Stimulated activated CD4-positive, alpha-beta T cell treated with anti-CD3 and anti-CD28 coated beads, Interleukin-4, amount 100 ng/mL, for 4 hours (primary cell): ENCODE measurements at places on chromosomes 16 and 17.

DNA sequence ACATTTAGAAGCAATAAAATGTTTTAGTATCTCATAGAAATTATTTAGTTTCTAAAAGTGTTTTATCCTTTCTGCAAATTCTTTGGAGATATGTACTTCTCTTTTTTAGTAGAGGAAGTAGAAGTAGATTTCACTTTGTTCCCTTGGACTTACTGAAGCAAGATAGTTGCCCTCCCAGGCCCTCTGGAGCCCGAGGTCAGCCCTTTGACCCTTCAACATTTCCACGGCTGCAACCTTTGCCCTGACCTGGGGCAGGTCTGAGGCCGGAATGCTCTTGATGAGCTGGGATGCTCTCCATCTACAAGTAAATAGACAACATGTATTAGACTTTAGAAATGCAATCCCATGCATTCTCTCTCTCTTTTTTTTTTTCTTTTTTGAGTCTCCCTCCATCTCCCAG is 167.5 kb downstream of the CDK5R1 start:
- DNase-seq = no peak

- no peak for DNase-seq
Measured at GRCh38 chr16:77833921-77834634, 45.7 kb downstream of the VAT1L start.

DNA sequence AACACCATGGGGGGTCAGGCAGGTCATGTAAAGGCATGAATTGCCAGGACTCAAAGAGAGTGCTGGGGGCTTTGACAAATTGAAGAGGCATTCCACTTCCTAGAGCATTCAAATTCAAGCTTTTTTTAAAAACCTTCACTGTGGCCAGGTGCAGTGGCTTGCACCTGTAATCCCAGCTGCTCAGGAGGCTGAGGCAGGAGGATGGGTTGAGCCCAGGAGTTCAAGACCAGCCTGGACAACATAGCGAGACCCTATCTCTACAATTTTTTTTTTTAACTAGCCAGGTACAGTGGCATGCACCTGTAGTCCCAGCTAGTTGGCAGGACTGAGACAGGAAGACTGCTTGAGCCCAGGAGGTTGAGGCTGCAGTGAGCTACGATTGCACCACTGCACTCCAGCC is 17.2 kb downstream of the ABCC12 start:
- no peak for DNase-seq

DNA sequence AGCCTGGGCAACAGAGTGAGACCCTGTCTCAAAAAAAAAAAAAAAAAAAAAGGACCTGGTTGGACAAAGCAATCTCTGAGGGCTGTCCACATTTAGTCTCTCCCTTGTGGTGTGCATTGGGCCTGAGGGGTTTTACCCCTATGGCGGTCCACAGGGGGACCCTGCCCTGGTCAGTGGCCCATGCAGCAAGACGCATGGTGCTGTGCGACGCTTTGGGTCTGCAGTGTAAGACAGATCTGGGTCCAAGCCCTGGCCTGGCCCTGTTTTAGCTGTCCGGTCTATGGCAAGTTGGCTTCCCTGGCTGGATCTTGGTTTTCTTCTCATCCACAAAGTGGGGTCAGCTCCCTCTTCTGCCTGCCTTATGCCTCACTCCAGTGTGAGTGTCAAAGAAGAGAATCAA is 123.2 kb upstream of the NLRP1 start:
- DNase-seq = no peak

DNA sequence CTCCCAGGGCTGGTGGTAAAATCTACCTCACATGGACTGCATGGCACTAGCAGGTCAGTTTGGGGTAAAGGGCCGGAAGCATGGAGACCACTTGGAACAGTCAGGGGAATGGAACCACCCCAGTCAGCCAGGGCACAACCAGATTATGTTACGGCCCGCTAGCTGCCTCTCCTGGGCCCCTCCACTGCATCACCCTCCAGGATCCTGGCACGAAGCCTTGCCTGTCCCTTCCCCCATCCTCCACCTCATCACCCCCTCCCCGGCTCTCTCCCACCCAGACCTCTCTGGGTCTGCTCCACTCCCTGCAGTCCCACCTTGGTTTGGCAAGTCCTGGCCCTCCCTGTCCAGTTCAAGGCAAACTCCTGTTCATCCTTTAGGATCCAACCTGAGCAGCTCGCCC is 91.7 kb downstream of the CLEC16A start:
- no peak for DNase-seq

- DNase-seq = no peak
Measured at GRCh38 chr17:77560841-77561240, 397.7 kb upstream of the TNRC6C start.

DNA sequence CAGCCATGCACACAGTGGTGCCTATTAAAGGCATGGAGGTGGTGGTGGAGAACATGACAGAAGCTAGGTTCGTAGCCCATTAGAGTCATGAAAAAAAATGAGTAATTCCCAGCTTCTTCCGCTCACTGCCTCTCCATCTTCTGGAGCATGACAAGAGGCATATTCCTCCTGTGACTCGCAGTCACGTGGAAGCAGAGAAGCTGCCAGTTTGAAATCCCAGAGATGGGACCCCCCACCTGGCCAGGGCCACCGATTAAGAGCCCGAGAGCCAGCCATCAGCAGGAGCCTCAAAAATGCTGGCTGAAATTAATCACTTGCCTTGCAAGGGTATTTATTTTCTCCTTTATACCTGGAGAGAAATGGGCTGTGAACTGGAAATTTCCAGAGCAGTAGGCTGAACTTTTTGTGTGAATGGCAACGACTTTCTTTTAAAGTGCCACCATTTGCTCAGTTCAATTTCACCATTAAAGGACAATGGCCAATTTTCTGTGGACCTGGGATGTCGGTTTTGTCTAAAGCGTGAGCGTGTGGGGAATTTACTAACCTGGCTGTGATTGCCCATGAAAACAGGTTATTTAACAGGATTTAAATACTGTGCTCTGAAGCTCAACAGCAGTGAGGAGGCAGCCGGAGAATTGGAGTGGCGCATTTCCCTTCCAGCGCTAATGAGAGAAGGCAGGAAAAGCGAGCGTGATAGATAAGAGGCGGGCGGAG is 189.7 kb upstream of the SDK2 start:
- no peak for DNase-seq

GRCh38 chr16:11359370-11359769 is 14.1 kb downstream of the RMI2 start:
- no peak for DNase-seq

GRCh38 chr17:50511058-50511457 is 2.8 kb downstream of the MYCBPAP start:
- DNase-seq = peak; percentile 32
